ENCODE measurements at places on chromosomes 6 and 20. TPM values are rescaled to one million over a fixed set of nuclear protein-coding genes. Genes with fewer than 3 reads are reported as not detected.

POM121L2 gene
- total RNA-seq = not detected

BTBD9 gene
- 58.7 TPM for total RNA-seq

DNA sequence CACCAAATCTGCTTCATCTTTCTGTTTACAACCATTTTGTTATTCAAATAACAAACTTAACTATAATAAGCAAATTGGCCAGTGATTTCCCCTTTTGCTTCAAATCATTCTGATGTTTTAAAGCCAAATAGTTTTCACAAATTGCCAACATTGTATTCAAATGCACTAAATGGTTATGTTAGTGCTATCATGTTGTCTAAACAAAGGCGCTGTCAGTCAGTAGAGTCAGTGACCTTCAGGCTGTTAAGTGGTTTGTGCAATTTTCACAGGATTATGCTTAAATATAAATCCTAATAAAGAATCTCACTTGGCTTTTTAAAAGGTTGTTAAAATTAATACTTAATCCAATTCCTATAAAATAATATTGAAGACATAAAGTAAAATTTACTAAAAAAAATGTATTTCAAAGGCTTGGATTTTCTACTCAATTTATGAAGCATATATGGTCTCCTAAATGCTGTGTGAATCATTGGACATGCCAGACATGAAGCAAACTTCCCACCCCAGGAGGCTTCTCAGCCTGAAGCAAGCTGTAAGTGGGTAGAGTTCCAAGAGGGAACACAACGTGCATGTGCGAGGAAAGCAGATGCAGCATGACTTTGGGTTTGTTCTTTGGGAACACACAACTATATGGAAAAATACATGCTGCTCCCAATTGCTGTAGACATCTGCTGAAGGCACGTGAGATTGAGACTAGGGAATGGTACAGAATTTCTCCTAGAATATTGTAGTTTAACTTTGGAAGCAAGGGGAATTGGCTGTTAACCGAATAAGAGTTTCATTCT lies 54.9 kb downstream of the RSPO3 start:
- no peak for DNase-seq

MOG gene
- total RNA-seq = not detected

IBTK gene
- total RNA-seq = 11.2 TPM

DNA sequence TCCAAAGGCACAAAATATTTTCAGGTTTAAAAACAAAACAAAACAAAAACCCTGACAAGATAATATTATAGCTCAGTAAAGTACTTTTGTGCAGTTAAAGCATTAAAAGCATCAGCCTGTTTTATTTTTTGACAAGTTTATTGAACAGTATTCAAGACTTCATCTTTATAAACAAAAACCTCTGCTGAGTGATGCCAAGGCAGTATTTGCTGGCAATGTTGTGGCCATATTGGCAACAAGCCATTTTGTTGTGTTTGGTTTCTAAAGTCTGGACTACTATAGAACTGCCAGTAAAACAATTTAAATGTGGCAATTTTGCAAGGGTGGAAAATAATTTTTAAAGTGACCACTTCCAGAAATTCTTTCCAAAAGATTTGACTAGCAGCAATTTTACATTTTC lies 15.9 kb downstream of the CPNE1 start:
- no peak for DNase-seq

- DNase-seq = no peak
These were observed 44.2 kb upstream of the TIAM2 start for GRCh38 chr6:154950979-154951344.

DNA sequence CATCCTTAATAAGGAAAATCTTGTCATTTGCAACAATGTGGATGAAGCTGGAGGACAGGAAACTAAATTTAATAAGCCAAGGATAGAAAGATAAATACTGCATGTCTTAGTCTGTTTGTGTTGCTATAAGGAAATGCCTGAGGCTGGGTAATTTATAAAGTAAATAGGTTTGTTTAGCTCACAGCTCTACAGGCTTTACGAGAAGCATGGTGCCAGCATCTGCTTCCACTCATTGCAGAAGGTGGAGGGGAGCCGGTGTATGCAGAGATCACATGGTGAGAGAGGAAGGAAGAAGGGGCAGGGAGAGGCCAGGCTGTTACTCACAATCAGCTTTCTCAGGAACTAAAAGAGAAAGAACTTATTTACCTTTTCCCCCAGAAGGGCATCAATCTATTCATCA lies 118.9 kb upstream of the SMLR1 start:
- DNase-seq = no peak

DNA sequence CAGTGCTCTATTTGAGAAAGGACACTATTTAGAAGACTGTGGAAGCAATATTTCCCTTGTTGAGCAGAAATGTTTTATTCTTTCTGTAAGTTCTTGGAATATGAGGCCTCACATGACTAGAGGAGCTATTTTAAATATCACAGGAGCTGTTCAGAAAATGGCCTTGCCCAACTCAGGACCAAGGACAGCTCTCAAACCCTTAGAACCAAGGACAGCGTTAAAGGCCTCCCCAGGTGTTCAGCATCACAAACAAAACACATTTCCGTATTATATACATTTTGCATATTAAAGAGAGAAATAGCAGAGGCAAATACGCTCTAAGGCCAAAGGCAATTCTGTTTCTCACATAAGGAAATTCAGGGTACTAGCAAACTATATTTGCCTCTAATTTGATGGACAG lies 631.4 kb downstream of the CDH26 start:
- no peak for DNase-seq

GRCh38 chr6:136317021-136317694 lies 27.5 kb upstream of the BCLAF1 start:
- DNase-seq = peak; percentile 33

DNA sequence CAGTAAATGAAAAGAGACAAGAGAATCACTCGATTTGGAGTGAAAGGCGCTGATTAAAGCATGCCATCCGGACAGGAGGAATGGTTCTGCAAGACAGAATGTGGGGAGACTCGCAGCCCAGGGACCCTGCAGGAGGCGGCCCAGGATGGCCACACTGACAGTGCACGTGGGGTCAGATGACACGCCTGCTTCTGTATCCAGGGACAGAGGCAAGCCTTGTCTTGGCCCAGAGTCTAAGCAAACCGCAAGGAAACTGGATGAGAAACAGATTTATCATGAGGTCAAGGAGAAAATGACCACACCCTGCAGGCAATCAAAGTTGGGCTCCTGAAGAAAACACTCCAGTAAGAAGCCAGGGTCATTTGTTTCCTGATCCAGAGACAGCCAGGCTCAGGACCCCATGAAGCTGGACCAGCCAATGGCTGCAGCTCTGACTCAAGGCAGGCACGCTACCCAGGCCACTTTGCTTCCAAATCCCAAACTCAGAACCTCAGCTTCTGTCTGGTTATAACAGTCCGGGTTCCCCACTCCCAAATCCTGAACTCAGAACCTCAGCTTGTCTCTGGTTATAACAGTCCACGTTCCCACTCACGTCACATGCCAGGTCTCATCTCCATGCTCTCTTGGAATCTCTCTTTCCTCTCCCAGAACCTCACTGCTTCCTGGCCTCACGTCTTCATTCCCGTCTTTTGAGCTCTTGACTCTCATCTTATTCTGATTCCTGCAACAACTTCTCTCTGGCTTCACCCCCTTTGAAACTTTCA lies 144.9 kb upstream of the THBS2 start:
- DNase-seq = no peak

KCNK16 gene
- not detected for total RNA-seq

PTGIS gene
- total RNA-seq = not detected

DNA sequence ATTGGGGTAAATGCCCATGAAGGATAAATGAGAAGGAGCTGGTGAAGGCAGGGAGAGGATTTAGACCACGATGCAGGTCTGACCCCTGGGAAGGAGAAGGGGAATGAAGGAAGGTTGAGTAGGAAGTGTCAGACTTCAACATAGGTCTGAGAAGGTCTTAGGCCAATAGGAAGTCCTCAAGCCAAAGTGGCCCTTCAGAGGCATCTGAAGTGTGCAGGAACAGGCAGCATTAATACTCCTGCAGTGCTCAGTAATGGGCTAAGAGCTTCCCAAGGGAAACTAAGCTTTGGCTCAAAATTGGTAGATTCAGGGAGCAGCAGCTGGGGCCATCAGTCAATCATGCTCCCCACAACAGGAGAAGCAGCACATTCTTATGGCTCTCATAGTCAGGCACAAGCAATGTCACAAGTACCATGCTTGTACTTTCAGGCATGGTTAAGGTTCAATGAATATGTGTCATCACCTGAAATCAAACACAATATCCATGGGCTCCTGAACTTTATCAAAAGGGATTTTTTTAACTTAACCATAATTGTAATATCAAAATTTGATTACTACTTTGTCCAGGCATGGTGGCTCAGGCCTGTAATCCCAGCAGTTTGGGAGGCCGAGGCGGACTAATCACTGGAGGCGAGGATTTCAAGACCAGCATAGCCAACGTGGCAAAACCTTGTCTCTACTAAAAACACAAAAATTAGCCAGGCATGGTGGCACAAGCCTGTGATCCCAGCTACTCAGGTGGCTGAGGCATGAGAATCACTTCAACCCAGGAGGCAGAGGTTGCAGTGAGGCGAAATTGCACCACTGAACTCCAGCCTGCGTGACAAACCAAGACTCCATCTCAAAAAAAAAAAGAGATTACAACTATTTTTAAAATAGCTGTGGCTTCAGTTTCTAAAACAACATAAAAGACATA lies 9.9 kb downstream of the RALGAPA2 start:
- DNase-seq = no peak

PSORS1C2 gene
- not detected for total RNA-seq

DNA sequence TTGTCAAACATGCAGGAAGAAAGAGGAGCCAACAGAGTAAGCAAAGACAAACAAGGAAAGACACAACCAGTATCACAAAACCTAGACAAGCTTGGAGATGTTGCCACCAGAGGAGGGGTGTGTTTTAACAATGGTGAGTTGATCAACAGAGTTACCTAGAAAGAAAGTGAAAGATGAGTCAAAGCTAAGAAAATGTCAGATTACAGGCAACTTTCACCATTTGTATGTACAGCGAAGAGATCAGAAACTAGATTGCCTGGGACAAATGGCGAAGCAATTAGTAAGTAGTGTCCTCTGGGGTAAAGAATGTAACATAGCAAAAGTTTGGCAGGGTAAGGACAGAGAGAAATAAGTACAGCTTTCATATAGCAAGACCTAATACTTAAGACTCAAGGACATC lies 51.6 kb upstream of the POU3F2 start:
- DNase-seq = no peak

DNA sequence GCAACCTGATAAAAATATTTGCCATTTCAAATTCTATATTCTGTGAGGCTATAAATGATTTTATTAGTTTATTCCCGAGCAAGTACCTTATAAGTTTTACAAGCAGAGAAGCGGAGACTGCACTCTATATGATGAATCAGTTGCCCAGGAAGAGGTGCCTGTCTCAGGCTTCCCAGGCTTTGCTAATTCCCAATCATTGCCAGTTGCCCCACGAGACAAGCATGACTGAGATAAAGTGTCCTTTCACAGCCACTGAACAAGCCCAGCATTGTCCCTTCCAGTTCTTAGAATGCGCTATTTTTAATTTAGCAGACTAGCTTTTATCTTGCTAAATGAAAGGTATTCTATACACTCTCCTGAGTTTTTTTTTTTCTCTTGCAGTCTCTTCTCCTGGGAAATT lies 260.7 kb downstream of the ALDH8A1 start:
- no peak for DNase-seq

DNA sequence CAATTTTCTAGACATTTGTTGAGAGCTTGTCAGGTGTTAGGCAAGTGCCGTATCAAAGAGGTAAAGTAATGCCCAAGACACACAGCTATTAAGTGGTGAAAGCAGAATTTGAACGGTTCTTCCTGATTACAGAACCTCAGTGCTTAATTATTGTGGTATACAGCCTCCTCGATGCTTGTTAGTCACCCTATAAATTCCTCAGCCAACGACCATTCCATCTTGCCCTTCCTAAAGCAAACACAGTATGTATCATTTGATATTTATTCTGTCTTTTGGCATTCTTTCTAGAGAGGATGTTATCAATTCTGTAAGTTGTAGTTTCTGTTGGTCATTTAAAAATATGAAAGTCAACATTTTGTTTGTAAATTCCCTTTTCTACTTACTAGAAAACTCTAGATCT lies 297.8 kb upstream of the BMP2 start:
- no peak for DNase-seq

PLG gene
- not detected for total RNA-seq

DNA sequence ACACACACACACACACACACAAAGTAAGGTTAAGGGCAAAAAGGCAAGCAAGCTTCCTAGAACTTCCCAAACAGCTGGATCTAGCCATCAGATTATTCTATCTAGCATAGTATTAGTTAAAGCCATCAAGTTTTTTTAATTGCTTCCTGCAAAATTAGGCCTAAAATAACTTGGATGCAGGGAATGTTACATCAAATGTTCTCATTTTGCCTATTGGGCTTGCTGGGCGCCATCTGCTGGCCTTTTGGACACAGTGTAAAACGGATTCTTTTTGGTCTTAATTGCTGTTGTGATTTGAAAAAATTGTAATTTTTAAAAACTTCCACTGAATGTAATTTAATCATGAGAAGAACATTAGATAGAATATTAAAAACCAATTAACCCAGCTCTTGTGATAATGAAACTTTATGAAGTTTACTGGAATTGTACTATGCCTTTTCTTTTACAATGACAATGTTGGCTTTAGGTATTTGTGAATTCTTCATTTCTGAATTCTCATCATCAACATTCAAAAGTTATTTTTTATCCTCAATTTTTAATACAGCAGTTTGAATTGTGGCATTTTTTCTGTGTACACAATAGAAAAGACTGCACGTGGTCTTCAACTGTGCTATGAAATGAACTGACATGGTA lies 6.8 kb downstream of the MKKS start:
- peak; percentile 14 for DNase-seq

- DNase-seq = no peak
These were observed 2.1 kb downstream of the KHDRBS2 start for GRCh38 chr6:62283796-62284411.

- DNase-seq = no peak
These were observed 4.0 kb downstream of the RPP21 start for GRCh38 chr6:30348957-30349356.

ADGRF5 gene
- total RNA-seq = not detected

DNA sequence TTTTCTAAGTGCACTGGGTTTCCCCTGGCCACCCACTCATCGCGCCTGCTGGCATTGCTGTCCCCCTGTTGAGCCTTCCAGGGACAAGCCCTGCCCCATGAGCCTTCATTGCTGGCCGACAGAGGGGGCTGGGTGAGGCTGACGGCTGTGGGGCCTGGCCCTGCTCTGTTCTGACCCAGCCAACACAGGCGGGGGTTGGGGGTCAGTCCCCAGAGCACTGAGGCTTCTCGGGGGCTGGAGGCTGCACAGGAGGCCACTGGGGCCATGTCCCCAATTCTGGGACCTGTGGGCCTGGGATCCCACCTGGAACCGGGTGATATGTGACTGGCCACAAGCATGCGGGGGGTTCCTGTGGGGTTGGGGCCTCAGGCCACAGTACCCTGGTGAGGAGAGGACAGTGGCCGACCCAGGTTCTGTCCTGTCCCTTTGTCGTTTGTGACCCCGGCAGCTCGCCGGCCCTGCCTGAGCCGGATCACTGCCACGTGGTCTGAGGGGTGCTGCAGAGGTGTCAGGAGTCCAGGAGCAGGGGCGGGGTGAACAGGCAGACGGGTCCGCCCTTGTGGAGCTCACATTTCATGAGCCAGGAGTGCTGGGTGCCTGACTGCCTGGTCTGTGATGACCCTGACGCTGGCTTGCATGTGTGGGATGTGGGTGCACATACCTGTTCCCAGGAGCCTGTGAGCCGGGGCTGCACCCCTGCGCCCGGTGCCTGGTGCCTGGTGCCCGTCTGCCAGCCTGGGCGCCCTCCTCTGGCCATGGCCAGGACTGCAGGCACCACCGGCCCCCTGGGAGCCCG lies 2.1 kb upstream of the COL20A1 start:
- peak; percentile 43 for DNase-seq

All from CD4-positive, alpha-beta T cell (primary cell).